ENCODE measurements at places on chromosomes 3 and 15.
A peak's percentile ranks its signal among the peaks of the same experiment; 100 is the strongest.

DNA sequence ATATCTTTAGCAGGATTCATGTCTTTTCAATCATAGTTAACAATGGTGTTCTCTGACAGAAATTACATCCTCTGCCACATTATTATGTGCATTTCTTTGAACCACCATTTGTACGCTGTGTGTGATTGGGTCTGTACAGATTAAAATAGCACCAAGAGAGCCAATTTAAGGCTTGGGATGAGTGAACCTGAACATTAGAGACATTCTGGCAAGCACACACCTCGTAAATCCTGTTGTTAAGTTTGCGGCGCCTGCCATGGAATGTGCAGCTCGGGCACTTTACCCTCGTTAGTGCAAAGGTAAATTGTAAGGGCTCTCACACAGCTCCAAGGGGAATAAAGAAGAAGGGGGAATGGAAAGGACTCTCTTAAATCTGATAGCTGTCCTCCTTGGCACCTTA lies 482.4 kb upstream of the DPPA4 start:
- no peak for DNase-seq

DNA sequence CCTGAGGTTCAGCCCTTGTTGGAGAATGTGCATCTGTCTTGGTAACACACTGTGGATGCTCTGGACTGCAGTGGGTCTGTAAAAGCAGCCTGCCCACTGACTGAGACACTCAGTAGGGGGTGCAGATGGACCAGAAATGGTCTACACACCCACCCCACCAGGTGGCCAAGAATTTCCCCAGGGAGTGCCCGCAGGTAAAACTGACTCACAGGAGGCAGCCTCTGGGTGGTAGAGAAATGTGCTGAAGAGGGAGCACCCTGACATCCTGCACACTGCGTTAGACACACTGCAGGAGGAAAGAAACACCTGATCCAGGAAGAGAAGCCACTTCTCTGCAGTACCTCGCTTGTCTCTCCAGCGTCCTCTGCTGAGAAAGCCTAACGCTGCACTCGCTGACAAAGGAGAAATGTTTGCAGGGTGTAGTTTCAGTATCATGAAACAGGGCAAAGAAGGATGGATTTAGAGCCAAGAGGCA lies 109.5 kb upstream of the ABHD17C start:
- DNase-seq: no peak

GRCh38 chr3:190621927-190622326 lies 108.0 kb downstream of the IL1RAP start:
- DNase-seq: peak; percentile 45

GRCh38 chr15:69868756-69869155 lies 229.0 kb downstream of the TLE3 start:
- peak; percentile 60 for DNase-seq

- DNase-seq: peak; percentile 2
Measured at GRCh38 chr15:100438570-100438969, 90.2 kb downstream of the CERS3 start.

DNA sequence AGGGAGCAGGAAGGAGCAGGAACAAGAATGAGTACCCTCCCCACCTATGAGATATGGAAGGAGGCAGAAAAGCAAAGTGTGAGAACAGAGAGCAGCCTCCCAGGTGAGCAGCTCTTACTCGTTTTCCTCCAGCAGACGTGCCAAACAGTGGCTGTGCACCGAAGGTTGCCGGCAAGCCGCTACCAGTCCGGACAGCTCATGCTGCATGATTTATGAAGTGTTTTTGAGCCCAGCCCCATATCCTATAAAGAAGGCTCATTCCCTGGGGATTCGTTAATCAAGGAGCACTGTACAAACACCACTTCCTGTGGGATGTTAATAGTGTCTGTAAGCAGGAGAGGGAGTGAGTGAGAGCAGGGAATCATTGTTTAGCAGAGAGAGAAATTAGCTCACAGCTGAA lies 118.3 kb upstream of the FOXB1 start:
- no peak for DNase-seq

DNA sequence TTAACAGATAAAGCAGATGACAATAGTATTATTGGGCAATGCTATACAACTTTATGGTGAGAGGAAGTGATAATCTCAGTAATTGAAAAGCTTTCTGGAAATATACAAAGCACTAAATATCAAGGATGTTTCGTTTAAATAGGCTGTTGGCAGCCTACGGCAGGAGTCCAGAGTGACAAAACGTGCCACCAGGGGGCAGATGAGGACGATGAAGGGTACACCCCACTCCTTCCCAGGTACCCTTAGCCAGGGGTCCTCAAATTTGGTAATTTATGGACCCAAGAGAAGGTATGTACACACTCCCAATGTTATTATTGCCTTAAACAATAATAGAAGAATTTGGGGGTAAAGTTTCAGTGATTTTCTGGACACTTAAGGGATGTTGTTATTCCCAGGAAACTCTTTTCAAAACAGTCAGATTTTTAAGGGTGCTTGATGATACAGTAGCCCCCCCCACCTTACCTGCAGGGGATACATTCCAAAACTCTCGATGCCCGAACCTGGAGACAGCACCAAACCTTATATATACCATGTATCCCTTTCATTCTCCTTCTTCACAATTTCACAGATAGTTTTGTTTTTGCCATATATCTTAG lies 1.4 kb upstream of the MAGEL2 start:
- DNase-seq: no peak

DNA sequence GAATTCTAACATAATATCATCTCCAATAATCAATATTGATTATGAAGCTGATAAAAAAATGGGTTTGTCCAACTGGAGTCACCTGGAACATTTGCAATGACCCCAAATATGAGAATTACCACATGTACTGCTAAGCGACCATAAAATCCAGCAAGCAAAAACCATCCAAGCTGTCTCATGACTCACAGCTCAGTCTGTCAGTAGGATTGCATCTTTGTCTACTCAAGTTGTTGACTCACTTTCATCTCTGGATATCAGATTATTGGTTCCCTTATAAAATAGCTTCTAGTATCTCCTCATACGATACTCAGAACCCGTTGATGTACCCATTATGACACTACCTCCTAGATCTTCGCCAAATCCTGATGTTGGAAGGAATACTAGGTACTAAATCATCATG lies 209.8 kb upstream of the ATP11B start:
- no peak for DNase-seq

DNA sequence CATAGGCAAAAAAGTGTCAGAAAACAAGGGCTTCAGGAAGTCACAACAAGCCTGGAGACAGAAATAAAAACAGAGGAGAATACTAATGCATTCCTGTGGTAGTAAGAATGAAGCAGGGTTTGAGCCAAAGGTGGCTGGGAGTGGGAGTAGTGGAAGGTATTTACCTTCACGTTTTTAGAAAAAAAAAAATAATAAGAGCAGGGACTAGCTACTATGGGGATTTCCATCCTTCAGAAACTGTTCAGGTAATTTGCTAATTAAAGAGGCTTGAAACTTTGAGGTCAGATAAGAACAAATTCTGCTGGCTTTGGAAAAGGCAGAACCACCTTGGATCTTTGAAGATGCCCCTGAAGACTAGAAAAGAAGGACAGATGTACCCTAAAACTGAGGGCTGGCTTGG lies 18.4 kb downstream of the ILDR1 start:
- DNase-seq: no peak

- DNase-seq: no peak
Measured at GRCh38 chr15:76588811-76589747, 252.5 kb downstream of the ISL2 start.

- DNase-seq: no peak
Measured at GRCh38 chr15:67018026-67018425, 47.4 kb upstream of the SMAD3 start.

DNA sequence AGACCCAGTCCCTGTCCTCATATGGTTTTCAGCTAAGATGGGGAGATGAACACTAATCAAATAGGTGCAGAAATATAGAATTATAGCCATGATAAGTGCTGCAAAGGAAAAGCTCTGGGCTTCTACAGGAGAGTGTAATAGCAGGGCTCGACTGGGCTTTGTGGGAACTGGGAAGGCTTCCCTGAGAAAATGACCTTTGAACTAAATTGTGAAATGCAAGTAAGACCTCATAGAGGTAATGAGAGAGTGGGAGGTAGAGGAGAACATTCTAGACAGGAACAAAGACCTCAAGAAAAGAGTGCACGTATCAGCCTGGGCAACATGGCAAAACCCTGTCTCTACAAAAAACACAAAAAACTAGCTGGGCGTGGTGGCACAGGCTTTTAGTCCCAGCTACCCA lies 231.6 kb downstream of the ABHD5 start:
- no peak for DNase-seq

GRCh38 chr15:39198044-39199000 lies 382.6 kb upstream of the THBS1 start:
- no peak for DNase-seq

DNA sequence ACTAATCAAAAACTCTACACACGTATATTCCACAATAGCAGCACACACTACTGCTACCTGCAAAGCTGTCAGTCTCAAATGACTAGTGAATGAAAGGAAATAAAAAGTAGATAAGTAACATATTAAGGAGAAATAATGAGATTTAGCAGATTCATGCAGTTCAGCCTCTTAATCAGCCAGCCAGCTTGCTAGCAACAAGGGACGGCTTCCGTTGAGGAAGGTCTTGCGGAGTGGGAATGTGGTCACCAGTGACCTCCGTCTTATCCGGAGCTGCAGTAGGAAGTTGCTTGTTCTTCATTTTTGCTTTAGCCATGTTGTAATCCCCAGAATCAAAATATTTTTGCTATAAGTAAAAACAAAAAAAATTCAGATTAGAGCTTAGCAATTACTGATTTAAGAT lies 17.1 kb downstream of the ARPP19 start:
- peak; percentile 71 for DNase-seq

GRCh38 chr3:189502676-189503257 lies 128.4 kb upstream of the TP63 start:
- no peak for DNase-seq

DNA sequence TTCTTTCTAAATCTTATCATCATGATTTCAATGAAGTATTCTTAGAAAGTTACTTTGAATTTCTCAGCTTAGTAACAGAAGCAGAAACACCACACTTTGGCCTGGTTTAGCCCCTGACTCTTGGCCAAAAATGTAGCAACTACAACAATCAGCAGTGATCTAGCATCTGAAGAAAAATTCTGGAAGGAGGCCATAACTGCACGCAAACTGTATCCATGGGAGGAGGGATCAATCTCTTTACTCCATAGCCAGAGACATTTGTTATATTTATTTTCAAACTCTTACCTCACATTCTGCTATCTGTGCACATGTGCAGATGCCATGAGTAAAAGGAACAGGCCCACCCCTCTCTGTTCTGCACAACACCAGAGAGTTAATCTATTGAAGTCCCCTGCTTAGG lies 251.0 kb upstream of the P2RY1 start:
- no peak for DNase-seq

GRCh38 chr3:190121383-190121782 lies 686 bp upstream of the P3H2 start:
- DNase-seq: no peak

GRCh38 chr15:42352401-42352800 lies 6.9 kb upstream of the CAPN3 start:
- DNase-seq: no peak

- DNase-seq: no peak
Measured at GRCh38 chr3:147408188-147409100, 721 bp upstream of the ZIC1 start.

DNA sequence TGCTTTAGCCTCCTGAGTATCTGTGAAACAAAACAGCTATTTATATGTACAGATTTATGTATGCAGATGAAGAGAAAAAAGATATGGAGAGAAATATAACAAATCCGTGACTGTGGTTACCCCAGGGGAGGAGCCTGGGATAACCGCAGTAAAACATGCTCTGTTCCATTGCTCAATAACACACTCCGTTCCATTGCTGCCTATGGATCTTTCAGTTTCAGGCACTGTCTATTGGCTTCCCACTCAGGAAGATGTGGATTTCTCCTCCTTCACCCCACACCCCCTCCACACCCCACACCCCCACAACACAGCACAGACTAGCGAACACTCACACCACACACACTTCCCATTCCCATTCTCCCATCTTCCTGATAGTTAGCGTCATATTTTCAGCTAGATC lies 47.9 kb downstream of the CDCP1 start:
- no peak for DNase-seq

DNA sequence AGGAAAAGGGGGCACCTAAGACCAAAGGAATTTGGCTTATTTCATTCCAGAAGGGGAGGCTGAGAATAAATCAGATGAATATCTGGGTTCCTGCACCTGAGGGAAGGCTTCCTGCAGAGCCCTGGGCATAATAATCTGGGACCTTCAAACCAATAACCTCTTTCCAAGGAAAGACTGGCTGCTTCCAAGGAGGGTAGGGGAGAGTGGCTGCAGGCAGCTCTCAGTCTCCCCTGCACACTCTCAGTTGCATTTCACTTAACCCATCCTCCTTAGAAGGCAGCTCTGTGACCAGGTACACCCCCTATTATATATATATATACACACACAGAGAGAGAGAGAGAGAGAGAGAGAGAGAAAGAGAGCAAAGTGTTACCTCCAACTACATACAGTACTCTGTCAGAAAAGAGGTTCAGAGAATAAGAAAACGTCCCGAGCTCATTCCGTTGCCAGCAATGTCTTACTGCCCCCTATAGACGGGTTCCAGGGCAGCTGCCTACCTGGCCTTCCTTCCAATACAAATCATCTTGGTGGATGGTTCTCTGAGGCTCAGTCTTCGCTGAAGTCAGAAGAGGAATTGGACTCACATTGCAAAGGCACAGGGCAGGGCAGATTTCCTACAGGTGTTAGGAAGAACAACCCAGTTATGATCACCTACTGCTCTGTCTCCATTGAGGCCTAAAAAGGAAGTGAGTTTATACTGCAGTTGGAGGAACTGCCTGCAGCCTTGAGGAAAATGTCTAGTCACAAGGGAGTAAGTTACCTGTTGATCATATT lies 26.1 kb downstream of the CAPN3 start:
- no peak for DNase-seq

- DNase-seq: no peak
Measured at GRCh38 chr3:99933971-99934750, 116.5 kb downstream of the CMSS1 start.

DNA sequence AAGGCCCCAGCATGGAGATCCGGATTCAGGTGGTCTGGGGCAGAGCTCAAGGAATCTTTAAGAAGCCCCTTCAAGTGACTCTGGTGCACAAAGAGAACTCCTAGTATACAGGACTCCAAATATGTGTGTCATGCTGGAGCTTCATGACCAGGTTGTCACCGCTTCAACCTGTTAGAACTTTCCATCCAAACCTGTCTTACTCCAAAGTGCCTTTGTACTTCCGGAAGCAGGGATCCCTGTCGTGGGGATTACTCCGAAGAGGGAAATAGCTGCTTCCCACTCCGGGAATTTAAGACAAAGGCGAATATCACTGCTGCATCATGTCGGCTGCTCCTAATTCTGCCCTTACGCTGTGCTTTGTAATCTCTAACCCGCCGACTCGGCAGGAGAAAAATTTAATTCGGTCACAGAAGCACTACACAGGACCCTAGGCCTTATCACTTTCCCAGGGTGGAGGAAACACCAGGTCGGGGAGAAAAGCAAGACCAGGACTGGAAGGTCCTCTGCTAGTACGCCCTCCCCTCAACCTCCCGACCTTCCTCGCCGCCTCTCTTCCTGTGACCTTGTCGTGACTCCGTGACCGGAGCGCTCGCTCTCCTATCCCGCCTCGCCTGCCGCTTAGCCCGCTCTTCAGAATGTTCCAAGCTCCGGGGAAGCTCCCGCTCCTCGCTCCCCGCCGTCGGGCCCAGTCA lies 730 bp downstream of the HIGD1A start:
- DNase-seq: peak; percentile 15
